ENCODE measurements at places on chromosomes 11 and 22.
A peak's percentile ranks its signal among the peaks of the same experiment; 100 is the strongest.

- peak; percentile 13 for DNase-seq
Observed at GRCh38 chr11:102061276-102061675, 14.0 kb downstream of the CFAP300 start.

DNA sequence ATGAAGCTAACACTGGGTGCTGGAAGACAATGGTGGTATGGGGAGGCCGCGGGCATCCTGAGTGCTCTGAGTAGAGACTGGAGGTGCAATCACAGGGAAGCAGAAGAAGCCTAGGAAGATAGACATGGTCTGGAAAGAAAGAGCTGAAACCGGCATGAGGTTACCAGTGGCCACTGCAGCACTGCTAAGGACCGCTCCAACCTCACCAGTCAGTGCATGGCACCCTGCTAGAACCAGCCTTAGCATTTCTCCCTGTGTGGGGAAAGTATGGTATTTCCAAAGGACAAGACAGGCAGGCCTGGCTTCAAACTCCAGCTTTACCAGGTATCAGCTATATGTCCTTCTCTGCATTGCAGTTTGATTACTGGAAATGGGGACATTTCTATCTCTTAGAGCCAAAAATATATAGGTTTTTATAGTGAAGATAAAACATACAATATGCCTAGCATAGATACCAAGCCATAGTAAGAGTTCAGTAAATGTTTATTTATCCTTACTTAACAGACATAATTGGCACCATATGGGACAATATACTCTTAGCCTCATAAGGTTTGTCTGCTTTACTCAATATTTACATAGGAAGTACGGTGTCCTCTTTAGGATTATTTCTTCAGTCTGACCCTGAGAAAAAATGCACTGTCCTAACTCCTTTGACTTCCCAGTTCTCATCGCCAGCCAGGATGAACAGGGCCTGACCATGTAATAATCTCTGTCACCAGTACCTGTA lies 231.1 kb downstream of the TENM4 start:
- no peak for DNase-seq

GRCh38 chr11:129698212-129698611 lies 117.4 kb upstream of the TMEM45B start:
- no peak for DNase-seq

- DNase-seq: peak; percentile 64
Observed at GRCh38 chr22:31272522-31273446, 19.5 kb downstream of the PIK3IP1 start.

- no peak for DNase-seq
Observed at GRCh38 chr22:41833369-41834004, 582 bp downstream of the SREBF2 start.

DNA sequence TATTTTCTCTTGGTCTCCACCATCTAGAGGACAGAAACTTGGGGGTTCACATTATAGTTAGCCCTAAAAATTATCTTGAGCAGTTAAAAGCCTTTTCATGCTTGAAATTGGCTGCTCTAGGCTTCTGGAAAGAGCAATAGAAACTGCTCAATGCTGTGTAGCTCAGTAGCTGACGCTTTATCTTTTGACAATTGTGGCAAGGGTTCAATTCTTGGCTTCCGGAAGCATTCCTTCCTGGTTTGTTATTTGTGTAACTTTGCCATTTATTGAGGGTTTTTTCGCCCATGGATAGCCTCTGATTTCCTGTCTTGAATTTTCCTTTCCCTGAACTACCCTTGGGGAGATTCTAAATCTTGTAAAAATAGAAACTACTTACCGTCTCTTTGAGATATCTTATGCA lies 10.3 kb upstream of the OR56A1 start:
- DNase-seq: no peak

GRCh38 chr11:118312328-118312727 lies 7.8 kb downstream of the CD3E start:
- no peak for DNase-seq

DNA sequence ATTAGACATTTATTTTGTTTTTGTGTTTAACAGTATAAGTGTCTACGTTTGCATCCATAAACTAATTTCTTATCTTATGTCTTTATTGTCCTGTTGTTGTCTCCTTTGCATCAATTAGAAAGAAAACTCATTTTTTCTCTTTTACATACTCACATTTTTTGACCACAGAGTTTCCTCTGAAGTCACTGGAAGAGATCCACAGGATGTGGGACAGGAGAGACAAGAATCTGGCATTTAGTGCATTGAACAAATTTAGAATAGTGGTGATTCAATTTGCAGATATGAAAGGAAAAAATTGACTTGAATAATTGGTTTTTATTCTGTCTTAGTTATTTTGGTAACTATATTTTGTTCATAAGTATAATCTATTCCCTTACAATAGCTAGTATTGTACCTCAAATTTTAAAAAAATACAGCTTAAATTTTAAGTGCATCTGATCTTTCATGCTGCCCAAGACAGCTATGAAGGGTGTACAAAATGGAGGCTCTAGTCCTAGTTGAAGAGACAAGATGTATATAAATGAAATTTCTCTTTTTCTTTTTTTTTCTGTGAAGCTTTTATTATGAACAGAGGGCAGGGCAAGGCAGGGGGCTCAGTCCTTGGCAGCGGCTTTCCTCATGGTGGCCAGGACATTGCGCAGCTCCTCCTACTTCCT lies 24.4 kb downstream of the HORMAD2 start:
- DNase-seq: peak; percentile 40

GRCh38 chr11:67700141-67700540 lies 25.7 kb upstream of the ALDH3B2 start:
- DNase-seq: no peak

GRCh38 chr11:69384251-69385143 lies 90.5 kb downstream of the MYEOV start:
- DNase-seq: no peak

DNA sequence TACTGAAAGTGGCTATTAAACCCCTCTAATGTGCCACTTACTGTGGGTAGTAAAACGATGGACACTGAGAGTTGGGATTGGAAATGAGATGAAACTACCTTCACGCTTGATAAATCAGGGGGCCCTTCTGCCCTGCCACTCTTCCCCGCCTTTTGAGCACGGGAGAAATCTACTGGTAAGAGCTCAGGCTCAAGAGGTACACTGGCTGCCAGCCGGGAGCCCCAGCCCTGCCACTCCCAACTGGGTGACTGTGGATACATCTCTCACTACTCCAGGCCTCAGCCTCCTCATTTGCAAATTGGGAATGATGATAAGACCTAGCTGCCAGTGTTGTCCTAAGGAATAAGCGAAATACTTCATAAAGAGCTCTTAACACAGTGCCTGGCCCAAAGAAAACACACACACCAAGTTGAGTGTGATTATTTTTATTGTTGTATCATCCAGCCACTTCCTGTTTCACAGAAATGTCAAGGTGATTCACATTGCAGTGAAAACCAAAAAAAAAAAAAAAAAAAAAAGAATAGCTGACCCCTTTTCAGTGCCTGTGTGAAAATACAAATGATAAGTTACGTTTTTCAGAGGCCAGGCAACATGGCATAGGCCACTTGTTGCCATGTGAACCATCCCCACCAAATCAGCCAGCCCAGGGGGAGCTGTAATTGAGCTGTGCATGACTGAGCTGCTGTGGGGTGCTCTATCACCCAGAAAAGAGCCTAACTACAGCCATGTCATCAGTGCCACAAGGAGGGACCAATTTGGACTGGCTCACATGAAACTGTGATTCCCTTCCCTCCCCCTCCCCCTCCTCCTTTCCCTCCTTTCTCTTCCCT lies 4.4 kb upstream of the ZNRD2 start:
- DNase-seq: no peak

DNA sequence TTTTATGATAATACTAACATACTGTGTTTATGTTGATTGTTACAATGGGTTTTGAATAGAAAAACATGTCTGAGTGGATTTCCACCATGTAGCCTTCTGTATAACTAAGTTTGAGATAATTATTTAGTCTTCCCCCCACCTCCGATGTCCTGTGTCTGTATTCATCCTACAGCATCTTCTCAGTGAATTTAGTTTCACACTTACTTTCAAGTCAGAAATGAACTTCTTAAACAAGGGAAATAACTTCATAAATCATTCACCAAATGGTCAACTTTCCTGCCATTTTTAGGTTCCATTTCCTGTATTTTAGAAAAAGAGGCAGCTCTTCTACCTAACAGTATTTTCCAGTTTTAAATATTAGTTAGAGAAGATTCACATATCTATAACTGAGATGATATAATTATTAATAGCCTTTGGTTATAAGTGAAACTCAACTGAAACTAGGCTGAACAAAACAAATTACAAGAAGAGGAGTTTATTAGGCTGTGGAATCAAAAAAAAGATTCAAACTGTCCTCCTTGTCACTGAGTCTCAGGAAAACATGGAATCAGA lies 3.5 kb downstream of the OR51B5 start:
- DNase-seq: no peak

- DNase-seq: peak; percentile 63
Observed at GRCh38 chr11:13955971-13956421, 6.5 kb upstream of the SPON1 start.

- no peak for DNase-seq
Observed at GRCh38 chr11:84681456-84681855, 945.7 kb downstream of the DLG2 start.

- no peak for DNase-seq
Observed at GRCh38 chr11:45432100-45432499, 146.0 kb upstream of the SYT13 start.

GRCh38 chr11:103936059-103936458 lies 100.4 kb upstream of the DDI1 start:
- peak; percentile 47 for DNase-seq

DNA sequence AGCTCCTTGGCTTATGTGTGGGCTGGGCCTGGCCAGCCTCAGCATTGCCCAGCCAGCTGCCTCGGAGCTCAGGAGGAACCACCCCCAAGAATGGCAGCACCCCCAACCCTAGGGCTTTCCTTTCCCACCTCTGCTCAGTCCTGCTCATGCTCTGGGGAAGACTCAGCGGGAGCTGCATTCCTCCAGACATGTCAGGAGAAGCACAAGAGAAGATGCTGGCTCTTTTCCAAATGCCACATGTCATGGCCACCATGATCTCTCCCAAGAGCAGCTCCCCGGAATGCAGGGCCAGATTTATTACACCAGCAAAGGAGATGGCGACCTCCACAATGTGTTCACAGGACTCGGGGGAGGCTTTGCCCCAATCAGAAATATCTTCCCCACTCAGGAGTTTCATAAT lies 143.7 kb downstream of the PKNOX2 start:
- no peak for DNase-seq

GRCh38 chr11:3859373-3859881 lies 4.0 kb downstream of the STIM1 start:
- no peak for DNase-seq

DNA sequence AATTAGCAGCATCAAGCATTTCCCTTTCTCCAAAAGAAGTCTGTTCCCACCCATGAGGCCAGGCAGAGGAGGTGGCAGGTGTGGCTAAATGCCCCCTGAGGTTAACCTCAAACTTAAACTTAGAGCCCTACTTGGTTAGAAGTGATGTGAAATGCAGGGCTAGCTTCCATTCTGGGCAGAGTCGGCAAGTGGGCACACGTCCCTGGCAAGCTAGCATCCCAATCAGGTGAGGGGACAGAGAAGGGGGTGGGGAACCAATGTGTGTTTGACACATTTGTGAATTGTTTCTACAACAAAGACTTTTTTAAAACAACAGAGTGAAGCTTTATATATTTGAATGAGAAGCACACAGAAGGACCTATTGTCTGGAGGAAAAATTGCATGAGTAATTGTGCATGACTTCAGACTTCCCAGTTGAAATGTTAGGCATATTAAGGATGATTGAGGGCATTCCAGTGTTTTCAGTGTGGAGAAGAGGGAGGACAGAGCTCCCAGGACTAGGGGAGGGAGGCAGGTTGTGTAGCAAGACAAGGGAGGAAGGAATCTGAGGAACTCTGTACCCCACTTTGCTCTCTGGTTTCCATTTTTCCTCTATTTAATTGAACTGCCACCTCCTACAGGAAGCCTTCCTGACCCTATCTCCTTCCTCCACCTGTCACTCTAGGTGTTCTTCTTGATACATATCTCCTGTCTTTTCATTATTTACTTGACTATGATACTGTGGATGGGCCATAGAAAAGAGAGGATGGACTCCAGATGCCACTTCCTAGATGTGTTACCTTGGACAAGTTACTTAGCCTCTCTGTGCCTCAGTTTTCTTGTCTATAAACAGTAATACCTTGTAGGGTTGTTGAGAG lies 83.3 kb upstream of the PICALM start:
- DNase-seq: peak; percentile 83

GRCh38 chr11:57792060-57792541 lies 30.5 kb downstream of the CTNND1 start:
- peak; percentile 39 for DNase-seq

- DNase-seq: peak; percentile 23
Observed at GRCh38 chr22:22682807-22683667, 38.6 kb downstream of the GGTLC2 start.
